Activated T-helper 2 cell treated with anti-CD3 and anti-CD28 coated beads, Interferon-gamma antibody, Interleukin-2, Interleukin-4, amounts not matched to agents 10 μg/mL and 5 μg/mL and 100 μg/mL, durations not matched to agents 14 hours and 24 hours and 36 hours (primary cell): ENCODE measurements at places on chromosomes 6 and 20.

GRCh38 chr20:47668313-47669151 lies 116.7 kb downstream of the SULF2 start:
- DNase-seq, result no peak

- no peak for DNase-seq
Measured at GRCh38 chr6:156131221-156131903, 645.8 kb upstream of the ARID1B start.

DNA sequence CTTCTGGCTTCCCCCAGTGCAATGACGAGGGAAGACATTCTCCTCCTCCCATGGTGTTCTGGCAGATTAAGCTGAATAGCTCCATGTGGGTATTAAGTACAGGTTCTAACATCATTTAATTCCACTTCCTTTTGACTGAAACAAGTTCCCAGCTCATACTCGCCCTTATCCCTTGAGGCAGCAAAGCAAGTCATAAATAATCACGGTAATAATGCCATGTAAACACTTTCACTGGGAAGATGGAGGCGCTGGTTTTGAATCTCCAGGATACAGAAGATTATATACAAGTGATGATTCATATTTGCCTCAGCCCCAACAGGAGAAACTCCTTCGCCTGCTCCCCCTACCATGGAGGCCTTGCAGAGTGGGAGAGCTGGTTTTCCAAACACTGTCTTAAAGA lies 141.3 kb downstream of the PXDC1 start:
- no peak for DNase-seq

DNA sequence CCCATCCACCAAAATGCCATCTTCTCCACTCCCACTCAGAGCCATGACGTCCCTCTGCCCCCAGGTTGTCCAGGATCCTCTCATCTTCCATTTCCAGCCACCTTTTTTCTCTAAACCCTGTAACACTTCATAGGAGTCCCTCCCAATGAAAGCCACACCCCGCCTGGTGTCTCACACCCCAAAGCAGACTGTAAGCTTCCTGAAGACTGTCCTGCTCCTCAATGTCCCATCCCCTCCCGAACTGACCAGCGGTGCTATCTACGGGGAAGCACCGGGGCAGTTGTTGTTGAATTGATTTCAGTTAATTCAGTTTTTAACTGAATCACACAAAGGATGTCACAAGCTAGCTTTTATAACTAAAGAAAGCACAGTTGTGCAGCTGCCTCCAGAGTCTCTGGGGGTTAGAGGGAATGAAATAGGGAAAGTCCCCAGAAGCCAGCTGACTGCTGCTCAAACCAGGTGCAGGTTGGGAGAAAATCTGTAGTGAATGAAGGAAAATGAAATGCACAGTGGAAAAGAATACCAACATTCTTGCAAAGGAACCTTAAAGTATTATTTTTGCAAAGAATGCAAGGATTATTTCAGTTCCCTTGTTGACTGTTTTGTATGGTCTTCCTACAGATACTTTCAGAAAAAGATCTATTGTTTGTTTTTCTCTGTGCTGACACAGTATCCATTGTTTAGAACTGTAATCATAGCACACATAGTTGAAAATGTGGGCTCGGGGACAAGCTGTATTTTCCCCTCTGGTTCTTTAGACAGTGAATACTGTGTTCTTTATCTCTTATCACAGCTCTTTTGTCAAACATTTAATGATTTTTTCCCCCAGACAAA lies 222.6 kb upstream of the QKI start:
- DNase-seq, result no peak

- DNase-seq, result no peak
Measured at GRCh38 chr20:63963348-63963741, 6.4 kb downstream of the ZNF512B start.

DNA sequence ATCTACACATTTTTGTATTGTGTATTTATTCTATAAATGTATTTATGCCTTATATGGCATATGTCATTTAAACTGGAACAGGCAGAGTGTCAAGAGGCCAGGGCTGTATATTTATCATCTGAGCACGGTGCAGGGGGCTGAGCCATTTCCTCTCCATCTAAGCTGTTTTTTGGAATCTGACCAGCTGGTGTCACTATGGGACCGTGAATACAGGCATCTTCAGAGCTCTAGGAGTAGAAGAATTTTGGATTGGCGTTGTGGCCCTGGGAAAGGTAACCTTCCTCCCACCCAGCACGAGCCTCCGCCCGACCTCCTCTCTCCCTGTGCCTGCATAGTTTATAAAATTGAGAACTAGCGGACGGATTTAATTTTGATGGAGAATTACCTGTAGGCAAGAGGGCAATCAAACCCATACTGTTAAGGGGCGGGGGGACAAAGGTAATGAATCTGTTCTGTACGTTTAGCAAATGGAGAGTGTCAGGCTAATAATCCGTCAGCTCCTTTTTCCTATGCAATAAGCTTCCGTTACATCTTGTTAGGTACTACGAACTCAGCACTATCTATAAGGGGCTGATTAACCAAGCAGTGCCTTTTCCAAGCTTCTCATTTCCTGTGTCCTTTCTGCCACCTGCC lies 29.0 kb upstream of the EEF1E1 start:
- peak; percentile 10 for DNase-seq

- no peak for DNase-seq
Measured at GRCh38 chr6:111329882-111330633, 153.0 kb downstream of the REV3L start.

- no peak for DNase-seq
Measured at GRCh38 chr6:43709654-43710303, 22.2 kb upstream of the MRPS18A start.

GRCh38 chr6:117976030-117976651 lies 69.1 kb downstream of the SLC35F1 start:
- no peak for DNase-seq

GRCh38 chr6:150070236-150070818 lies 1.4 kb upstream of the ULBP3 start:
- no peak for DNase-seq

DNA sequence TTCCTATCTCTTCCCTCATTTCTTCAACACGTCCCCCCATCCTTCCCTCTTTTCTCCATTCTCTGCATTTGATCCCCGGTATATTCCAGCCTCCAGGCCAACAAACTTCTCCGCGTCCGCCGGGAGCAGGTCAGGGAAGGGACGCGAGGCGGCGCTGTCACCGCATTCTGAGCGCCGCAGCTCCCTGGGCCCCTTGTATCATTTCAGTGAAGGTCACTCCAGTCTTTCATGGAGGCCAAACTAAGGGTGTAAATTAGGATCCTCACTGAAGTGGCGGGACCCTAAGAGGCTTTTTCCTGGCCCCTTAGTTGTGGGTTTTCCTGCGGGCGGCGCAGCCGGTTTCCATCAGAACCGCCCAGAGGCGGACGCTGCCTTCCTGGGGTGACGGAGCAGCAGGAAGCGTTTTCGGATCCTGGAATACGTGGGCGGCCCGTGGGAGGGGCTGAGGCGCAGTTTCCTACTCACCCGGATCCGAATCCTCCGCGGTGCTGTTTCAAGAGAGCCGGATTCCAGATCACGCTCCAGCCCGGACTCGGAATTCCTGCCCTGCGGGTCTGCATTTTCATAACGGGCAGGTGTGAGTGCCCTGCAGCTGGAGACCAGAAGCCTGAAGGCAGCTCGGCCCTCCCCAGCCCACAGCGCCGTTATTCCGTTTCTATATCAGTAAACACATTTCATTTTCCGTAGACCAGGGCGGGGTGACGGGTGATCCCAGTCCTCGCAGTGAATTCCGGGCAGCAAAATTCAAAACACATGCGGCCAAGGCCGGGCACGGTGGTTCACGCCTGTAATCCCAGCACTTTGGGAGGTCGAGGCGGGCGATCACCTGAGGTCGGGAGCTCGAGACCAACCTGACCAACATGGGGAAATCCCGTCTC lies 3.6 kb upstream of the MICA start:
- peak; percentile 58 for DNase-seq

DNA sequence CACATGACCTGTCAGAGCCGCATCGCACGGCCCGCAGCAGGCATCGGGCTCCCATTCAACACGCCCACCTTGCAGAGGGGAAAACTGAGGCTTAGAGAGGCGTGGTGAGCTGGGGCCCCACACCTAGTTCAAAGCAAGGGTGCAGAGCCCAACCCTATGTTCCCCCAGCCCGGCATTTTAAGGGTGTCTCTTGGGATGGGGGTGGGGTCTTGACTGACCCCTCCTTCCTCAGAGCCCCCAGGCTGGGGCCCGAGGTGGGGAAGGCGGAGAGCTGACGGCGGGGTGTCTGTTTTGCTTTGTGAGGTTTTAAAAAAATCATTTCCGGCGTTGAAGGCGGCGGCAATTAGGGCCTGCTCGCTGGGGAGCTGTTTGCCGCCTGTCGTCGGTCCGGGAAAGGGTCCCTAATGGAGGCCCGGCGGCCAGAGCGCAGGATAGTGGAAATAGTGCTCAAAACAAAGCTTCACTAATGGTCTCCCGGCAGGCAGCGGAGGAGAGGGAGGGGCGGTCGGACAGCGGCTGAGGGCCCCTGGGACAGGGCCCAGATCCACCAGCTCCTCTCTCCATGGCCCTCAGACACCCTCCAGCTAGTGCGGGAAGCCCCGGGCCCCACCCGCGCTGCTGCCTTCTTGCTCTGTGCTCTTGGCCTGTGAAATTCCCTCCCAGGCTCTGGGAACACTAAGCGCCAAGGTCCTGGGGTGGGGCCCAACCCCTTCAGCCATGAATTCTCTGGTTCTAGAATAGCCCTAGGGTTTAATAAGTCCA lies 11.9 kb downstream of the VSTM2L start:
- DNase-seq, result no peak

GRCh38 chr6:169472786-169473416 lies 219.3 kb upstream of the THBS2 start:
- no peak for DNase-seq

- DNase-seq, result no peak
Measured at GRCh38 chr6:135850882-135851281, 619 bp upstream of the PDE7B start.

- DNase-seq, result no peak
Measured at GRCh38 chr6:29081312-29081711, 5.8 kb downstream of the OR2B3 start.

DNA sequence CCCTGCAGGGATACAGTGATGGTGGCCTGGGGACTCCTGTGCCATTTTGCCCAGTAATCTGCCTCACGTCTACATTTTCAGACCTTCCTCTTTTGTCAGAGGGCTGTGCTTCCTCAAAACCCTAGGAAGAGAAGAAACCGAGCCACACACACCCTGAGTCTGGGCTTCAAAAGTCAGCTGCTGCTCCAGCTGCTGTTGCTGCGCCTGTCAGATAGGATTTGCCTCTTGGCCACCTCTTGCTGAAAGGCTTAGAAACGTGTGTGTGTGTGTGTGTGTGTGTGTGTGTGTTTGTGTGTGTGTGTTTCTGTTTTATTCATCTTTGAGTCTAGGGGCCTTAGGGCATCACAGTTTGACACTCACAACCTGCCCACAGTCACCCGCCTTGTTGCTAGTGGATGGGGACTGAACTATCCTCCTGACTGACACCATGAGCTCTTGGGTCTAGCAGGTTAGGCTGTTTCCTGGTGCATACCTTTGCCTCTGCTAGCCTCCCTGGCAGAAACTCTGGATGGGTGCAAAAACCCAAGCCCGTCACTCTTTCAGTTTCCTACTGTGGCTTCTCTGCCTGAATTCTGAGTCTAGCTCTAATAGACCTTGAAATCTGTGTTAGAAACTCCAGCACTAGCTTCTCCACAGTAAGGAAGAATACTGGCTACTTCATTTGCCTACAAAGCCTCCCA lies 94.9 kb upstream of the CEP85L start:
- no peak for DNase-seq

DNA sequence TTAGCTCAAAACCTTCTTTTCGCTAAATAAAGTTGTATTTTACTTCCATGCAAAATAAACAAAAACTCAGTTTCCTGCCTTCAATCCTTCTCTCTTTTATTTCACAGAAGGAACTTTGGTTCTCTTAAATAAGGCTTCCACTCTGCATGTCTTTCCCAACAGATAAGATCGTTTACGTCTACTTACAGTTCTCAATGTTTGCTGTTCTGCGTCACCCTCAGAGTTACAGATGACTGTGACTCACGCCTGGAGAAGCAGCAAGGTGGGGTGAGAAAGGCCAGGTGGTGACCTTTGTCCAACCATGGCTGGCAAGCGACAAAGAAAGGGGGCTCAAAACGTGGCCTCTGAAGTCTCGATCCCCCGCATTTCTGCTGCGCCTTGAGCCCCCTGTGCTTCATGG lies 51.4 kb upstream of the RPS6KA2 start:
- no peak for DNase-seq

GRCh38 chr6:106974999-106975737 lies 639 bp upstream of the CD24 start:
- DNase-seq, result peak; percentile 9

- no peak for DNase-seq
Measured at GRCh38 chr6:132651062-132651461, 7.9 kb downstream of the TAAR1 start.

- DNase-seq, result no peak
Measured at GRCh38 chr6:56314683-56315523, 67.5 kb upstream of the COL21A1 start.

GRCh38 chr20:48879612-48880245 lies 41.8 kb upstream of the ARFGEF2 start:
- DNase-seq, result no peak

DNA sequence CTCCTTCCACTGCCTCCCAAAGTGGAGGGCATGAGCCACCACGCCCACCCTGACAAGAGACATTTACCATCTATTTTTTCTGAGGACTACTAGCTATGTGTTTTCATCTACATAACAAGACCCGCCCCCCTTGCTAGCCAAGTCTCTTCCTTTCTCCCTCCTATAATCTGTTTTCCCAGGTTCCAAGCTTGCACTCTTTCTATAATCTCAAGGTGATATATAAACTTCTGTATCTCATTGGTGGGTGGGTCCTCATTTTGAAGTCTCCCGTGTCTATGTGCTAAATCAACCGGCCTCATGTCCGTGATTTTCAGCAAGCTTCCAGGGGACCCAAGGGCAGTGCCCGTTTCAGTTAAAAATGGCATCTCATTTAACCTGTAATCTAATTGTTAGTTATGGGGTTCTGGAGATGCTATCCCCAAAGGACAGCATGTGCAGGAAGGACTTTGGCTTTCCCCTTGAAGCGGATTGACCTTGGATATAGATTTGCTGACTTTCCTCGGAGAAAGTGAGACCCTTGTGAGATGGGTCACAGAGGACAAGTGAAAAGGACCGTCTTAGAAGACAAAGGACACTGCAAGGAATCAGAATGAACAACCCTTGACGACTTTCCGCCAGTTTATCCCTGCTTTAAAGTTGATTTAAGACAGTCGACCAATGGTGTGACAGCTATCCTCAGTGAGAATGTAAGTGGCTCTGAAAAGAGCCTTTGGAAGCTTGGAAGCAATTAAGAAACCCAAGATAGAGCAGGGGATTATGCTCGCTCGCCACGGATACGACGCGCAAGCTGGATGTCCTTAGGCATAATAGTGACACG lies 22.4 kb downstream of the OR2B2 start:
- no peak for DNase-seq

GRCh38 chr20:56088375-56088774 lies 83.1 kb upstream of the CBLN4 start:
- no peak for DNase-seq

GRCh38 chr6:134152767-134153485 lies 100.5 kb upstream of the SLC2A12 start:
- DNase-seq, result no peak

- peak; percentile 31 for DNase-seq
Measured at GRCh38 chr6:39865011-39865888, 69.0 kb downstream of the MOCS1 start.

DNA sequence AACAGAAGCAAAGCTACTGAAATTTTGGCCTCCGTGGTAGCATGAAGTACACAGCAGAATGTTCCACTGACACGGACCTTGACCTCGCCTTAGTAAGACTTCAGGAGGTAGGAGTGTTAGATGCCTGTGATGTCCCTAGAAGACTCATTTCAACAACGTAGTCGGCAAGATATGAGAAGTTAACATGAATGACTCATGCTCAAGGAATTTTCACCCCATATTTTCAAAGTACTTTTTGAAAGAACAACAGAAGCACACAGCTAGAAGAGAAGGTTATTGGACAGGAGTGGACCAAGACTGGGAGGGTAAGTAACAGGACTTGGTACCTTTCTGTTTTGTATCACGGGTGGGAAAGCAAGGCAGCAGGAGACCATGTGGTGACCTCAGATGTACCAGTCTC lies 78.0 kb downstream of the DZANK1 start:
- DNase-seq, result no peak
